ENCODE measurements at places on chromosomes 16 and 17.

- DNase-seq = no peak
Observed at GRCh38 chr17:35295686-35296085, 52.8 kb downstream of the SLFN5 start.

DNA sequence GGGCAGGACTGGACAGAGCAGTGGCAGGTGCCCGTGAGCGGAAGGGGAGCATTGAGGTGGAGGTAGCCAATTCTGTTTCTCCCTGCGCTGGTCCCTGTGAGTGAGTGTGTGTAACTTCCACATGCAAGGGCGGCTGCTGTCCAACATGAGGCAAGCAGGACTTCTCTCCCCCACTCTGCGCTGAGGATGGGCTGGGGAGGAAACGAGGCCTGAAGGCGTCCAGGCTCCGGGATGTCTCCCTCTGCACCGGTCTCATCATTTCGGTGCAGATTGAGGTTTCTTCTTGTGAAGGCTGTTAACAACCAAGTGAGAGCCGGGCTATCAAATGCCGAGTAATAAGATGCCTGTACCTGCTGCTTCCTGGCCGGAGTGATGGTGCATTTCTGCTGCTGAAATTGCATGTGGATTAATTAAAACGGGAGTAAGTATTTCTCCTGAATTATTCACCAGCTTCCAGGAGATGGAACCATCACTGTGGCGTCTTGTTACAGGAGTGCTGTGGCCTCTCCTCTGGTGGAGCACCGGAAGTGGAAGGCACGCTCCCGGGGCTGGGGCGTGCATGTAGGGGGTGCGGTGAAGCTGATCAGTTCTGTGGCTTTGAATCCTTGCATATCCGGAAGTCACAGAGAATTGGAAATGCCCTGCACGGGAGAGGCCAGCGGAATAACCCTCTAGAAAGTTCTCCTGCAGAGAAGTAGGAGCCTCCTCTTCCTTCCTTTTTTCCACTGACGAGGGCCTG is 41.7 kb upstream of the MGAT5B start:
- DNase-seq = no peak

DNA sequence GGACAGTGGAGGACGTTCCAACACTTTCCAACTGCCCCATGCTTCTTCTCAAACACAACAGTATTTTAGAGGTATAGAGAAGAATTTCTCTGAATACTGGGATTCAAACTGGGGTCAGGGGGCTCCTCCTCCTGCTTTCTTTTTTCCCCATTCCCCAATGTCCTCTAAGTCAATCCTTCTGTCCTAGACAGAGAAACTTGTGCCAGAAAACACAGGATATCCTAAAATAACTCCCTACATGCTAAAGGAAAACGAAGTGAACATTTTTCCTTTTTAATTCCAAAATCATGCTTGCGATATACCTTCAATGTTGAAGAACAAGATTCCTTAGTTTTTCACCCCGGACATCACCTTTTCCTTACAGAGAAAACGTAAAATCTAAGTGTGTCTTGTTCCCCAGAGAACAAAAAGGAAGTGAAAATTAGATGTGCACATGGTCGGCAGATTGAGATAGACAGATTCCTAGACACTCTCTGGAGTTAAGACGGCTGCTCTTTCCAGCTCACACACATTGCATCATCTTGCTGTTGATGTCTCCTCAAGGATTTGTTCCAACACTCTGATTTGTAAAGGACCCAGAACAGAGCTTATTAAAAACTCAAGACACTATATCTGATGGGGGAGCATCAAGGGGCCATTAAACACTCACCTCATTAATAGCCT is 228.2 kb downstream of the GRIN2A start:
- no peak for DNase-seq

- DNase-seq = no peak
Observed at GRCh38 chr17:45018848-45019711, 32.4 kb downstream of the DCAKD start.

DNA sequence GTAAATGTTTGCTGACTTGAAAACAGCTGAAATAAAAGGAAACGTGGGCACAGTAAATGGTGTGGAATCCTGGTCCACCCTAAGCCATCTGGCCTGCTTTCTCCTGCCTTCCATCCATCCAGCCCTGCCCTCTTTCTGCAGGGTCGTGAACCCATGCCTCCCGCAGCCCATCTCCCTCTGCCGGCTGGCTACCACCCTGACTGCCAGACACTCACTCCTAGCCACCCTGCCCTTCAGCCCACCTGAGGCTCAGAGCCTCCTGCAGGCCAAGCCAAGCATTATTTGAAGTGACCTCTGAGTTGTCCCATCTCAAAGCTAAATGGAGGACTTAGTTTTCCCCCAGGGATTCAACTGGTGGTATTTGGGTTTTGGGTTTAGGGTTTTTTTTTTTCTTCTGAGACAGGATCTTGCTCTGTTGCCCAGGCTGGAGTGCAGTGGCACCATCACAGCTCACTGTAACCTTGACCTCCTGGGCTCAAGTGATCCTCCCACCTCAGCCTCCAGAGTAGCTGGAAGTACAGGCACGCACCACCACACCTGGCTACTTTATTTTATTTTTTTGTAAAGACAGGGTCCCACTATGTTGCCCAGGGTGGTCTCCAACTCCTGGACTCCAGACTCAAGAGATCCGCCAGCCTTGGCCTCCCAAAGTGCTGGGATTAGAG is 8.4 kb downstream of the ZDHHC1 start:
- no peak for DNase-seq

Measured in fibroblast of skin of left biceps (primary cell).